Gastroesophageal sphincter (tissue), 4 donors: ENCODE measurements at places on chromosomes 6 and 20. TPM values are rescaled to one million over a fixed set of nuclear protein-coding genes. Genes with fewer than 3 reads are reported as not detected.

GRCh38 chr6:56497240-56497639 is 145.4 kb downstream of the DST start:
- ATAC-seq = no peak

- ATAC-seq = no peak
Measured at GRCh38 chr20:64093013-64093503, 8.9 kb upstream of the LKAAEAR1 start.

DNA sequence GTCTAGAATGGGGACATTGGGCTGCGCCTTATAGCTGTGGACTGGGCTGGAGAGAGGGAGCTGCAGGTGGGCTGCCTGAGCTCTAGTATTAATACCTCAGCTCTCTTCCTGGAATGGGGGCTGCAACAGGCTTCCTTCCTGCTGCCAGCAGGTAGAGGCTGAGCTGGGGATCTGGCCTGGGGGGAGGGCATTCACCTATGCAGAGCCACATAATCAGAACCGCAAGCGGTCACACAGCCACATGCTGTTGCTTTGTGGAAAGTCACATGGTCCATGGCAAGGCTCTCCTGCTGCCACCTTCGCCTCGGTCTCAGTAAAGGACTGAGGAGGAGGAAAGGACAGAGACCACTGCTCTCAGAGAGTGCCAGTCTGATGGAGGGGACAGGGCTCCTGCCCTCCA is 35.7 kb downstream of the ITPR3 start:
- ATAC-seq = no peak

DNA sequence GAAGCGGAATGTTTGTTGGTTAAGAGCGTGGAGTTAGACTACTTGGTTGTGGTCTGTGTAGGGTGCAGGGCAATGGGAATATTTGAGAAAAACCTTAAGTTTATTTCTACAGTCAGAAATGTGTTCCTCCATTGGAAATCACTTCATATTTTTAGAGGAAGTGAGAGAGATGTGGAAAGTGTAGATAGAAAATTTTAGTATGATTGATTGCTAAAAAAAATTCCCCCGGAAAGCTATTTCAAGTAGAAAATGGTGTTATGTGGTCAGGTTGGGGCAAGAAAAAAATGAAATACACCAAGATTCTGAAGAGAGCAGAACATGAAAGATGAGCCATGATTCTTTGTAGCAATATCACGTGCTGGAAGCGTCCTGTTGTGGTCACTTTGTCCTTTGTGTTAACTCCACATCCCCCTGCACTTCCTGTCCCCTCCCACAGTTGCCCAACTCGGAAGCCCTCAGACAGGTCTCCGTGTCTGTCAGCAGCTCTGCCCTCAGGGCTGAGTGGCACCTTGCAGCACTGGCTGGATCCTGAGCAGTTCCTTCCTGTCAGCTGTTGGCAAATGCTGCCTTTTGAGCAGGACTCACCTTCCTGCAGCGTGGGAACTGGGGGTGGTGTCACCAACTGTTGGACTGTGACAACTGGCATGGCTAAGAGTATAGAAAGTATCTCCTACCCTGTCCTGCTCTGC is 137.5 kb upstream of the SLC24A3 start:
- ATAC-seq = no peak

- no peak for ATAC-seq
Measured at GRCh38 chr6:19052219-19052618, 665.1 kb downstream of the RNF144B start.

GRCh38 chr20:32487381-32487780 is 97.8 kb downstream of the NOL4L start:
- ATAC-seq = no peak

- ATAC-seq = no peak
Measured at GRCh38 chr6:107819217-107819616, 4.9 kb downstream of the SCML4 start.

GRCh38 chr20:20237093-20237959 is 130.6 kb upstream of the INSM1 start:
- peak; percentile 41 for ATAC-seq

GRCh38 chr6:96889146-96889545 is 8.5 kb downstream of the NDUFAF4 start:
- no peak for ATAC-seq

DNA sequence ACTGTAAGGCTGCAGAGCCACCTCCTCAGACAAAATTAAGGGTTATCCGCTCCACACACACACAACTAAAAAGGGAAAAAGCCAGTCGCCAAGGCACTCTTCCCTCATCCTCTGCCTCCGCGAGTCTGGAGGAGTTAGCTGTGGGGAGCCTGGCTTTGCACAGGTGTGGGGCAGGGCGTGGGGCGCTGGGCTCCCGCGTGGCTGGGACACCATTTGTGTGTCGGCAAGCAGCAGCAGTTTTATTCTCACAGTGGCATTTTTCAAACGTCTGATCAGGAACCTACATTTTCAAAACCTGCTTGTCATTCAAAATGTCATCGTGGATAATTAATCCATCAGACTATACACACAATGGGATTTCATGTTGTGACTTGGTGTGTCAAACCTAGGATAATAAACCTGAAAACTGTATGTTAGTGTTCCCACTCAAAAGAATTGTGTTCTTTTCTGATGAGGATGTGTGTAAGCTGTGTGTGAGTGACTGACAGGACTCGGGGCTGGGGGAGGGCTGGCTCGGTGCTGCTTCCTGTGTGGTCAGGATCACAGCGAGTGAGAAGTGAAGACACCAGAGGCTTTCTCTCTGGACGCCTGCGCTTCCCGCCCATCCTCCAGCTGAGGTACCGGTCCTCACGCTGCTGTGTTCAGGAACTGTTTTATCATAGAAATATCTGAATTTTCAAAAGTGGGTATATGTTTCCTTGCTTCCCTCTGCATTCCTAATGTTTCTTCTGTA is 83.1 kb downstream of the IRF4 start:
- no peak for ATAC-seq

GRCh38 chr6:96947055-96947454 is 22.5 kb downstream of the KLHL32 start:
- no peak for ATAC-seq

- ATAC-seq = peak; percentile 68
Measured at GRCh38 chr6:20115246-20115980, 96.9 kb downstream of the MBOAT1 start.

DNA sequence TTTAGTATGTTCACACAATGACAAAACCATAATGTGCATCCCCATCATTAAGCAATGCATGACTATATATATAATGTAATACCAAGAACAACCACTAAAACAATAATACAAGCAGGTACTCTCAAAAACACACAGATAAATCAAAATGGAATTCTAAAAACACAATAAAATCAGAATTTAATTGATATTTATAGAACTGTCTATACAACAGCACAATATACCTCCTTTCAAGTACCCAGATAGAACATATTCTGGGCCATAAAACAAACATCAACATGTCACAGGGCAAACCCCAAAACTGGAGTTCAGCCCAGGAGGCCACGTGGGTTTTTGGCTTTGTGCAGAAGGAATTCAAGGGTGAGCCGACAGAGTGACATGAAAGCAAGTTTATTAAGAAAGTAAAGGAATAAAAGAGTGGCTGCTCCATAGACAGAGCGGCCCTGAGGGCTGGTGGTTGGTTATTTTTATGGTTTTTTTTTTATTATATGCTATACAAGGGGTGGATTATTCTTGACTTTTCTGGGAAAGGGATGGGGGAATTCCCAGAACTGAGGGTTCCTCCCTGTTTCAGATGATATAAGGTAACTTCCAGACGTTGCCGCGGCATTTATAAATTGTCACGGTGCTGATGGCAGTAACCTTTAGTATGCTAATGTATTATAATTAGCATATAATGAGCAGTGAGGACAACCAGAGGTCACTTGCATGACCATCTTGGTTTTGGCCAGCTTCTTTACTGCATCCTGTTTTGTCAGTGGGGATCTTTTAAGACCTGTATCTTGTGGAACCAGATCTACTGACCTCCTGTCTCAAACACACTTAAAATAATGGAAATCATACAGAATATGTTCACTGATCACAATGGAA is 5.6 kb downstream of the RAB23 start:
- peak; percentile 50 for ATAC-seq

- no peak for ATAC-seq
Measured at GRCh38 chr20:35871259-35871771, 83.0 kb downstream of the SCAND1 start.

- no peak for ATAC-seq
Measured at GRCh38 chr6:23282252-23283021, 713.1 kb downstream of the HDGFL1 start.

GRCh38 chr6:56934876-56935275 is 20.0 kb upstream of the BEND6 start:
- ATAC-seq = no peak

DNA sequence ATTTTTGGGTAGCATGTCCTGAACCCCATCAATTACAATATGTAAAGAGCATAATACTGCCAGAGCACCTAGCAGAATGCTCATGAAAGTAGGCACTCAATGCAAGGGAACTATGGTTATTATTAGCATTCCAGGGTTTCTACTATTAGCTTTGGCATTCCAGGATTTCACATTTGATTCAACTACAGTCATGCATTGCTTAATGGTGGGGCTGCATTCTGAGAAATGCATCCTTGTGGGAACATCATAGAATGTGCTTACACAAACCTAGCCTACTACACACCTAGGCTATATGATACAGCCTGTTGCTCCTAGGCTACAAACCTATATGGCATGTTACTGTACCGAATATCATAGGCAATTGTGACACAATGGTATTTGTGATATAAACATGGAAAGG is 247.8 kb downstream of the CD83 start:
- no peak for ATAC-seq

- no peak for ATAC-seq
Measured at GRCh38 chr20:50122763-50123162, 9.8 kb upstream of the UBE2V1 start.

DNA sequence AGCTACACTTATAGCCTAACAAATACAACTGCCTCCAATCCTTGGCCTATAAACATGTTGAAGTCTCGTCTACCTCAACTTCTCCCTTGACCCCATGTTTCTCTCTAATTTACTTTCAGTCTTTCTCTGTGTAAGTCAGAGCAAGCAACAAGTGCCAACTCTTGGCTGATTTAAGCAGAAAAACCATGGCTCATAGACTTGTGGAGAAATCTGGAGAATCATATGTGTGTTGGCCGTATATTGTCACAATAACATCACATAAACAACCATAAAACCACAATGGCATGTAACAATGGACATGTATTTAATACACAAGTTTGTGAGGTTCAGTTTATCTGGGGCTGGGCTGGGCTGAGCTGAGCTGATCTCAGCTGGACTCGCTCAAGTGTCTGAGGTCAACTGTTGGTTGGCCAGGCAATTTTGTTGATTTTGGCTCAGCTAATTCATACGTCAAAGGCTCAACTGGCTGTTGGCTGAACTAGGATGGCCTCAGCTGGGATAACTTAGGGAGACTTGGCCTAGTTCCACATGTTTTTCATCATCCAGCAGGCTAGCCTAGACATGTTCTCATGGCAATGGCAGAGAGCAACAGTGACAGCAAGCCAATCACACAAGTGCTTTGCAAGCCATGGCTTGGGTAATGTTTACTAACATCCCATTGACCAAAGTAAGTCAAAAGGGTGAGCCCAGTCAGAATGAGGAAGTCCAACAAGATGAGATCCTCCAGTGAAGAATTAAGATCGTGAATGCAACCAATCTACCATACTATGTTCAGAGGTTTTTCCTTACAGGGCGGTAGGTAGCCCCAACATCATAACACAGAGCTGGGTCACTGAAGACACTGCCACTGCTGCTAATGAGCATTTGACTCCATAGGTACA is 12.9 kb upstream of the TBC1D22B start:
- peak; percentile 89 for ATAC-seq

DNA sequence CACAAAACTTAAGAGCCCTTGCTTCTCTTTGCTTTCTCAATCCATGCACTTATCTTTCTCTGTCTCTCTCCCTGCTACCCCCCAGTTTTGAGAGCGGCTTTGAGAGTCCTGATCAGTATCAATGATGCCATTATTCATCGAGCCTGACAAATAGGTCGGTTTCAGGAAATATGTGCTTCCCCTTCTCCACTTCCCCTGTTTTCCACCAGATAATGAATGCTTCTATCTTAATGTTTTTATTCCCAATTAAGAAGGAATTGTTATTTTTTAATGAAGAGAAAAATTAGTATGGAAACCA is 117.7 kb downstream of the KIF13A start:
- no peak for ATAC-seq

GRCh38 chr6:26331218-26332073 is 33.6 kb upstream of the BTN3A2 start:
- no peak for ATAC-seq

GRCh38 chr20:32338665-32339064 is 19.5 kb upstream of the ASXL1 start:
- no peak for ATAC-seq

GRCh38 chr20:10843146-10843711 is 169.4 kb upstream of the JAG1 start:
- peak; percentile 48 for ATAC-seq

DNA sequence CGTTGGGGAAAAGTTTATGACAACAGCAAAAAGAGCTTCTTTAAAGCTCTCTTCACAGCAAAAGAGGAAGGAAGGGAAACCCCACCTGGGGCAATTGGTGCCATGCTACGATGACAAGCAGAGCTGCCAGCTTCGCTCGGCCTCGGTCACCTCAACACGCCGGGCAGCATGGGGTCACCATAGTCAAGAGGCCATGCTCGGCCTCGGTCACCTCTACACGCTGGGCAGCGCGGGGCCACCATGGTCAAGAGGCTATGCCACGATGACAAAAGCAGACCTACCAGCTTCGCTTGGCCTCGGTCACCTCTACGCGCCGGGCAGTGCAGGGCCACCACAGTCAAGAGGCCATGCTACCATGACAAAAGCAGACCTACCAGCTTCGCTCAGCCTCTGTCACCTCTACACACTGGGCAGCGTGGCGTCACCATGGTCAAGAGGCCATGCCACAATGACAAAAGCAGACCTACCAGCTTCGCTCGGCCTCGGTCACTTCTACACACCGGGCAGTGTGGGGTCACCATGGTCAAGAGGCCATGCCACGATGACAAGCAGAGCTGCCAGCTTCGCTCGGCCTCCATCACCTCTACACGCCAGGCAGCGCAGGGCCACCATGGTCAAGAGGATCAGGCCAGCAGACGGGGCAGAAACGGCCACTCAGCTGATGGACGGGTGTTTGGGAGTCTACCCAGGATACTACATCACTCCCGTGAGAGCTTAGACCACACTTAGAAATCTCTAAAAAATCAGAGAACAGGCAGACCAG is 12.1 kb downstream of the APMAP start:
- no peak for ATAC-seq

Gene GUCA1A
- total RNA-seq = not detected

Gene TMEM170B
- 8.4 TPM for total RNA-seq

Gene CLVS2
- total RNA-seq = 0.54 TPM

Gene SCGN
- total RNA-seq = 1.3 TPM

Gene HLA-G
- not detected for total RNA-seq

Gene MBOAT1
- 2.6 TPM for total RNA-seq

Gene HLA-DMA
- total RNA-seq = 9.2 TPM

Gene SUMO4
- 2.4 TPM for total RNA-seq

Gene RNF144B
- total RNA-seq = 5.6 TPM

Gene CD93
- 50.8 TPM for total RNA-seq

Gene PGM3
- total RNA-seq = 12.4 TPM

Gene C6orf132
- total RNA-seq = 1.4 TPM

Gene CST1
- total RNA-seq = not detected

Gene AGER
- 1.8 TPM for total RNA-seq

Gene CPXM1
- 1.9 TPM for total RNA-seq

Gene PRKN
- 8.4 TPM for total RNA-seq

Gene GCNT2
- 23.5 TPM for total RNA-seq

Gene EMILIN3
- total RNA-seq = 2.4 TPM
